HAP-1 (cell line): ENCODE measurements at places on chromosomes 1 and 21.

- DNase-seq = no peak
Observed at GRCh38 chr1:28036431-28036830, 52.0 kb downstream of the EYA3 start.

GRCh38 chr1:67171574-67171955 is 5.3 kb downstream of the IL23R start:
- DNase-seq = no peak

DNA sequence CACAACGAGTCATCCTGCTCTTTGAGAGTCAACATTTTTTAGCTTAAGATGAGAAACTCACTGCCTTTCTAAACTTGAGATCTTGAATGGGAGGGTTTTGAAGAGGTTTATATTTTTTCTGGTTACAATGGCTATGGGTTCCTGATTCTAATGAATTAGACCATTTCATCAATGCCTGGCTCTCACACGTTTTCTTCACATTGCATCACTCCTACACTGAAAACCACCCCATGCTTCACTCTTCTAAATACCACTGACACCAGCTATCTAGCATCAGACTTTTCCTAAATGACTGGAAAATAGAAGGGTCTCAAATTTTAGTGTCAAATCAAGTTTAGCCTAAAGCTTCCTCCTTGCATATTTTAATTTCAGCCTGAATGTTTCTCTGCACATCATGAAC is 606.1 kb upstream of the USP24 start:
- no peak for DNase-seq

- DNase-seq = no peak
Observed at GRCh38 chr1:33866281-33866680, 2.4 kb downstream of the HMGB4 start.

- DNase-seq = no peak
Observed at GRCh38 chr1:17688217-17688810, 66.8 kb upstream of the ACTL8 start.

GRCh38 chr21:41135746-41136145 is 32.2 kb upstream of the BACE2 start:
- no peak for DNase-seq

GRCh38 chr21:41425588-41425953 is 468 bp upstream of the MX1 start:
- DNase-seq = no peak

DNA sequence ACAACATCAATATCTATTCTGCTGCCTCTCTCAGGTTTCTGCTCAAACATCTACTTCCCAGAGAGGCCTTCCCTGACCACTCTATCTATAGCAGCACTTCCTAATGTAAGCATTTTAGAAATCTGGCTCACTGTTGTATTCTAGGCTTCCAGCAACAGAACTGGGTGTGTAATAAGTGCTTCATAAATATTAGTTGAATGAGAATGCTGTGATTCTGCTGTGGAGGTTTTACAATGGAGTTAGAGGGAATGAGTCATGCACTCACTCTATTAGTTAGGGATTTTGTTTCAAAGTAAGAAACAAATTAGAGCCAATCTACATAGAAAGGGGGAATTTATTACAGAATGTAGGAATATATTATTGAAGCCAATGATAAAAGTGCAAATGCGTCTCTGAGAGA is 38.6 kb upstream of the SLC35F3 start:
- no peak for DNase-seq

- no peak for DNase-seq
Observed at GRCh38 chr1:17690906-17691634, 64.1 kb upstream of the ACTL8 start.

- DNase-seq = peak; percentile 80
Observed at GRCh38 chr1:204837440-204838084, 33.1 kb upstream of the NFASC start.

DNA sequence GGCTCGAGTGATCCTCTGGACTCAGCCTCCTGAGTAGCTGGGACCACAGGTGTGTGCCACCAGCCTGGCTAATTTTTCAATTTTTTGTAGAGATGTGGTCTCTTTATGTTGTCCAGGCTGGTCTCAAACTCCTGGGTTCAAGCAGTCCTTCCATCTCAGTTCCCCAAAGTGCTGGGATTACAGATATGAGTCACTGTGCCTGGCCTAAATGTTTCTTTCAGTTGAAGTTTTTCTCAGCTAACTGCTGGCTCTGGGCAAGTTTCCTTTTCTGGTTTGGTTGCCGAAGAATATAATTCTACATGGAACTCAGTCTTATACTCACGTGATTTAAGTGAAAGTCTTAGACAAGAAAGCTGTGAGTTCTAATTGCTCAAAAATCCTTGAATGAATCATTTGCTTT is 57.0 kb downstream of the SASS6 start:
- no peak for DNase-seq

DNA sequence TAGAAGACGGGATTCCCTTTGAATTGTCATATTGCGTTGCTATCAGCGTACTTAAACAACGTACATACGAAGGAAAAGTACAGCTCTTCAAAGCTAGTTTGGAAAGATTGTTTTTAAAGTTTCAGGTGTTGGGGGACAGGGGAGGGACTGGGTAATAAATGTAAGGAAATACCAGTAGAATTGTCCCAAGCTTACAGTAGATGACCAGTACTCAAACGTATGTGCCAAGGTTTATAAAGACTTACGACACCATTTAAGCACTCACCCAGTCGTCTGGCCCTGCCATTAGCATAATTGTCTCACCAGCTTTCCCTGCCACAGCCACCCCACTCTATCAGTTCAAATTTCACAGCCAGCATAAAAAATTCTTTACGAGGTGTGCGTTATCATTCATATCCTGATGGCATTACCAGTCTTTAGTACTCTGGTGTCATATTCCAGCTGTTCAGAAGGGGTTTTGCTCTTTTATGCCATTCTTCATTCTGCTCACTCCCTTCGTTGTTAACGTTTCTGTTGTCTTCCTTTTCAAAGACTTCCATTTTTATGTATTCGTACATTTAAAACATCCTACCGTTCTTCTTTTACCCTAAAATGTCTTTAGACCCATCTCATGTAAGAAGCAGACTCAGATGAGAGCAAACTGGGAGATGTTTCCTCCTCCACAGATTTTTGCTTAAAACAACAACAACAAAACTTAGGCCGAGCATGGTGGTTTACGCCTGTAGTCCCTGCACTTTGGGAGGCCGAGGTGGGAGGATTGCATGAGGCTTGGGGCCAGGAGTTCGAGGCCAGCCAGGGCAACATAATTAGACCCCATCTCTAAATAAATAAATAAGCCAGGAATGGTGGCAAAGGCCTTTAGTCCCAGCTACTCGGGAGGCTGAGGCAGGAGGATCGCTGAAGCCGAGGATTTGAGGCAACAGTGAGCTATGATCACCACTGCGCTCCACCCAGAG is 1.0 kb upstream of the HP1BP3 start:
- DNase-seq = peak; percentile 29

GRCh38 chr1:149967646-149968045 is 31.0 kb upstream of the MTMR11 start:
- DNase-seq = no peak

DNA sequence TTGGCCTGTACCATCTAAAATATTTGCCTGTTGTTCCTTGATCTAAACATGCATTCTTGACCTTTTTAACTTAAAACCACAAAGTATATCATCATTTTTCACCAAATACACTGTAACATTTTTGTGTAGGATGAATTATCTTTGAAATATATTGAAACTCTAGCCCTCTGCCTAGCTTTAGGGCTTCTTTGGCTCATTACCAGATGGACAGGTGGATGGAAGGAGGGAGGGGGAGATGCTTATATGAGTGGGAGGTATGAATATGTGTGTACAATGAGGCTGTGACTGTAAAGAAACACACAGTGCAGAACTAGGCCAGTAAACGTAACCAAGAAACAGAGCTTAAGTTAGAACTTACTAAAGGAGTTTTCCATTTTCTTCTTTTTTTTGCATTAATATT is 118.5 kb downstream of the ESRRG start:
- DNase-seq = no peak

GRCh38 chr1:181778640-181779260 is 282.8 kb downstream of the ZNF648 start:
- DNase-seq = no peak

DNA sequence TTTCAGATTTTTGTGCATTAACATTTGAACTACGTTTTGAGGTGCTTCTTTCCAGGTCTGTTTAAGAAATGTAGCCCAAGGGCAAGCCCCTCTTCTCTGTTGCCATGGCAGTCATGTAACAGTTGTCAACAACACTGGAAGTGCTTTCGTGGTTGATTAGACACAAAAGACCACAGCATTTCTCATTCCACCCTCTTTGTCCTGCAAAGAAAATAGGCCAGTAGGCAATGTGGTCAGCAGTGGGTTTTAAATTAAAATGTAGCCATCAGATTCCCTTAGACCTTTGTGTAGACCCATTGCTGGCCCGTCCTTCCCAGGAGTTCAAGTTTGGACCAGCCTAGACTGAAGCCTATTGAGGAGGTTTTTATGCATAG is 35.4 kb downstream of the VANGL1 start:
- DNase-seq = peak; percentile 61

DNA sequence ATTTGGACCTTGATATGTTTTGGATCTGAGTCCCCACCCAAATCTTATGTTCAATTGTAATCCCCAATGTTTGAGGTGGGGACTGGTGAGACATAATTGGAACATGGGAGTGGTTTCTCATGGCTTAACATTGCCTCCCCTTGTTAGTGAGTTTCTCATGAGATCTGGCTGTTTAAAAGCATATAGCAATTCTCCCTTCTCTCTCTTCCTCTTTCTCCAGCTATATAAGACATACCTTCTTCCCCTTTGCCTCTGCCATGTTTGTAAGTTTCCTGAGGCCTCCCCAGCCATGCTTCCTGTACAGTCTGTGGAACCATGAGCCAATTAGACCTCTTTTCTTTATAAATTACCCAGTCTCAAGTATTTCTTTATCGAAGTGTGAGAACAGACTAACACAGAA is 692.4 kb downstream of the KCNT2 start:
- DNase-seq = no peak

- no peak for DNase-seq
Observed at GRCh38 chr1:150543500-150544143, 5.6 kb upstream of the ADAMTSL4 start.

GRCh38 chr1:99363531-99363930 is 99.2 kb downstream of the PLPPR4 start:
- DNase-seq = no peak

GRCh38 chr1:45686015-45686287 is 382 bp downstream of the GPBP1L1 start:
- DNase-seq = peak; percentile 65

GRCh38 chr1:93702111-93702827 is 20.6 kb upstream of the BCAR3 start:
- DNase-seq = no peak

DNA sequence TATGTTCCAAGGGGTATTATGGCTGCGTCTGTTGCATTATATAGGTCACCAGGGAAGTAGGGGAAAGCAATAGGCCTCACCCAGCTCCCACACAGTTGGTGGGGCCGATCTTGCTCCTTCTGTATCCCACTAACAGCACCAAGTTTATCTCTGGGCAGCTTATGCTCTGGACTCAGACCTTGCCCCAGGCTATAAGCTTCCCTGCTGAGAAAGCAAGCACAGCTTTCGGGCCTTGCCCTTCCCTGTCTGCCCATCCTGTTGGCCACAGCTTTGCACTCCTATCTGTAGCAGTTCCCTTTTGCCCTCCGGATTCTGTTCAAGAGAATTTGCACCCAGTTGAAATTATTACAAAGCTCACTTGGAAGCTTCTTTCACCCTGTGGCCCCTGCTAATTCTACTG is 12.9 kb downstream of the KCNE1 start:
- DNase-seq = no peak
